CD4-positive, alpha-beta memory T cell (primary cell): ENCODE measurements at places on chromosomes 11 and 22.
A peak's percentile ranks its signal among the peaks of the same experiment; 100 is the strongest.

- DNase-seq = no peak
These were observed 92.1 kb downstream of the INSC start for GRCh38 chr11:15206791-15207190.

DNA sequence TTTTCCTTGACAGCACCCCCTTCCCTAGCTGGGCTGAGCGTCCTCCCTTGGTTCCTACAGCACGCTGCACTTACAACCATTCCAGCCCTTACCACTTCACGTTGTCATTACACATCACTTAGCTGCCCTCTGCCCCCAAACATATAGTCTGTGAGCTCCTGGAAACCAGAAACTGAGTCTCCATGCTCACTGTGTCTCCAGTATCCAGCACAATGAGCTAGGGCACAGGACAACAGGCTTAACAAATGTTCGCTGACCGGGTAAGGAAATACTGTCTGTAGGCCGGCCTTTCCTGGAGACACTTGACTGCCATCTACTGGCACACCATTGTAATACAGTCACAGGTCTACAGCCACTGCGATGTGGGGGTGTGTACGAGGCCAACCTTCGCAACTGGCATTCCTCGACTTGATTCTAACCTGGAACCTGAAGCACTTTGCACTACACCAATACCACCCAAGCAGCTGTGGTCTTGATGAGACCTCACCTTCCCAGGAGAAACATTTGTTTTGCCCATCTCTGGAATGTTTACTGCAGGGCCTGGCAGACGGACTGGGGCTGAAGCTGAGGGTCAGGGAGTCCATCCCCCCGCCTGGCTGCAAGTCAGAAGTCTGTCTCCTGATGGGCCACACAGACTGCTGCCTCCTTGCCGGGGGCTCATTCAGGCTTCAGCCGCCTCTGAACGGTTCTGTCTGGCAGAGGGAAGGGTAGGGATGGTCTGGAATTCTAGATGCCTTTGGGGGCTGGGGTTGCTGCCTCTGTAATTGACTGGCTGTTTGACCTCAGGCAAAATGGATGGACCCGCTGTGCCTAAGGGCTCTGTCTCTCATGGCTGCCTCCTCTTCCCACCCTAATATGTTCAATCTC, 72.0 kb downstream of the SYN3 start:
- peak; percentile 7 for DNase-seq

- DNase-seq = no peak
These were observed 3.8 kb downstream of the NCF4 start for GRCh38 chr22:36864454-36865215.

DNA sequence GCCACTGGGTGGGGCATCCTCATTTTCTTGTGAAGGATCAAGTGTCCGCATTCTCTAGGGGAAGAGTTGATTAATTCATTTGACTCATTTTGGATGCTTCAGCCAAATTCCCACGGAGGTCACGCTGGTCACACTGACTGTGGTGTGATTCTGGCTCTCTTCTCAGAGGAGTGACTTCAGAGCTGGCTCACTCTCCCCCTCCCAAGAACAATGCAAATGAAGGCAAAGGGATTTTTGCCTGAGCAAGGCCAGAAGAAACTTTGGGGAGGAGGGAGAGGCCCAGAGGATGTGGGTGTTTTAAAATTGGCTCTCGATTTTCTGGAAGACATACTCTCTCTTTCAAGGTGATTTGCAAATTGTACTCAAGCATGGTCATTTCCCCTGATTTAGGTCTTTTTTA, 51.1 kb upstream of the LMO2 start:
- DNase-seq = no peak

- DNase-seq = no peak
These were observed 566.4 kb downstream of the METTL15 start for GRCh38 chr11:28674433-28675103.

GRCh38 chr11:34680918-34681586, 60.2 kb downstream of the EHF start:
- no peak for DNase-seq

DNA sequence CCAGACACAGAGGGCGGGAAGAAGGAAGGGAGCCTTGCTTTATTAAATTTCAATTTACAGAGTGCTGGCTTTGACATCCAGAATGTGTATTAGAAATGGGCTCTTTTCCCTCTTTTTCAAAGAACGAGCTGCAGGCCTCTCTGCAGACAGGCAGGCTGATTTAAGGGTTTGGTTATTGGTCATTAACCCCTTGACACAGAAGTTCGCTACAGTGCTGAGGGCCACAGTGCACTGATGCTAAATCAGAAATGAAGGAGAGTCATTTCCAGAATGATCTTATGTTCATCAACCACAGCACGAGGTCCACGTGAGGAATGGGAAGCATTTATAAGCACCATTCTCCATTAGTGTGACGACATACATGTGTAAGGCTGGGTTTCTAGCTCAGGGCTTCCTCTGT, 51.8 kb downstream of the CSNK2A3 start:
- no peak for DNase-seq

DNA sequence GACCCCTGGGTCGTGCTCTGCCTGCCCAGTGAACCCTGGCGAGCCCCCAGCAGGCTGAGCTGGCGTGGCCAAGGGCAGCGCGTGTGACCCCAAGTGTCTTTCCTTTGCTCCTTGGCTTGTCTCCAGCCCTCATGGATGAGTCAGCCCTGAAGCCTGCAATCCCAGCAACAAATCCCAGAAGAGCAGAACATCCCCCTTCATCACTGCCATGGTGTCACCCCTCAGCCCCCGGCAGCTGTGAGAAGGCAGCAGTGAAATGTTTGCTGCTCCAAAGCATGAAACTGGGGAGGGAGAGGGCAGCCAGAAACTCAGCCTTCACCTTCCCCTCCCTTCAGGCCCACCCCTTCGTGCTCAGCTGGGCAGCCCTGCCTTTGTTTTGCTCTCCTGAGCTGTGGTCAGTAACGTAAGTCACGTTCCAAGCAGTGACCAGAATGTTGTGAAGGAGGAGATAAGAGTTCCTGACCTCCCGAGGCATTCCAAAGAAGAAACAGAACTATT, 29.8 kb downstream of the ADAMTS15 start:
- DNase-seq = no peak

DNA sequence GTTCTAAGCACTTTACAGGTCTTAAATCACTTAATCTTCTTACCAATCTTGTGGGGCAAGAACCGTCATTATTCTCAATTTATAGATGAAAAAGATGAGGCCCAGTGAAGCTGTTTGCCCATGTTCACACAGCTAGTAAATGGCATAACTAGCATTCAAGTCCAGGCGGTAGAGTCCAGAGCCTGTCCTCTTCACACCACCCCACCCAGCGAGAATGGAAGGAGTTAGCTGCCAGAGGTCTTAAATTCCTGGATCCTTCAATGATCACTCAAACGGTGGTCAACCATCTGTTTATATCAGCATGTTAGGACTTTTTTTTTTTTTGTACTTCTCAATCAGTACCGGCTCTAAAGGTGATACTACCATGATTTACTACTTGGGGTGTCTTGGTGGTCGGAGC, 43.3 kb downstream of the PARVA start:
- no peak for DNase-seq

DNA sequence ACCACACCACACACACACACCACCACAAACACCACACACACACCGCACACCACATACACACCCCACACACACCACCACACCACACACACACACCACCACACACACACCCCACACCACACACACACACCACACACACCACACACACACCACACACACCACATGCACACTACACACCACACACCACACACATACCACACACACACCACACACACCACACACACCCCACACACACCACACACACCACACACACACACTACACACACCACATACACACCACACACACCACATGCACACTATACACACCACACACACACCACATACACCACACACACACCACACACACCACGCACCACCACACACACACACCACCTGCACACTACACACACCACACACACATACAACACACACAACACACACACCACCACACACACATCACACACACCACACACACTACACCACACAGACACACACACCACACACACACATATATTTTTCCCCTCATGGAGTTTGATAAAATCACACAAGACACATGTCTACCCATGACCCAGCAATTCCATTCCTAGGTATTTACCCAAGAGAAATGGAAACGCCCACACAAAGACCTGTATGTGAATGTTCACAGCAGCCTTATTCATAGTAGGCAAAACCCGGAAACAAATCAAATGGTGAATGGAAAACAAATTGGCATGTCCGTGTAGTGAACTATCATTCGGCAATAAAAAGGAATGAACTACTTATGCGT, 14.3 kb downstream of the CD5 start:
- no peak for DNase-seq

DNA sequence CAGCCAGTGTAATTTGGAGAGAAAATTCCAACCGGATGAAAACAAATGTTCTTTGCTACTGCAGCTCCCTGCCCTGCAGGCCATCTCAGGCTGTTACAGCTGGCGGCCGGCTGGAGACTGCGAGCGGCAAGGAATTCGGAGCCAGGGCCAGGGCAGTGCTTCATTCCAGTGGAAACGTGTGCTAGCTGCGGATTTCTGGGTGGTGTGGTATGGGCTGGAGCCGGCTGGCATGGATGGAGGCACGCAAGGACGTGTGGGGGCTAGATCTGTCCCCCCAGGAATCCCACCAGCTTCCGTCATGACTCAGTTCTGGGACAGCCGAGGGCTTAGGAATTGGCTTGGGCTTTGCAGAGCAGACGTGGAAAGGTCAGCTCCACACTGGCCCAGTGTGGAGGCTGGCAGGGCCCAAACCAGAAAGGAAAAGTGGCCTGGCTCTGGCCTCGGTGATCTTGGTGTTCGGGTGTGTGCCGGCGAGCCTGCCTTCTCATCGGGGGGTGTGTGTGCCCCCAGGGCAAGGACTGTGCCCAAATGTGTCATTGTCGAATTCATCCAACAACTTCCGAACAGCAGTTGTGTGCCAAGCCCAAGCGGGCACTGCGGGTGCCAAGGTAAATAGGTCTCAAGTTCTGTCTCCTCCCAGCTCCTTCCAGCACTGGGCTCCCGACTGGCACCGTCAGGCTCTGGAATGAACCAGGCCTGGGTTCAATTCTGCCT, 48.1 kb upstream of the SHISAL1 start:
- DNase-seq = no peak

DNA sequence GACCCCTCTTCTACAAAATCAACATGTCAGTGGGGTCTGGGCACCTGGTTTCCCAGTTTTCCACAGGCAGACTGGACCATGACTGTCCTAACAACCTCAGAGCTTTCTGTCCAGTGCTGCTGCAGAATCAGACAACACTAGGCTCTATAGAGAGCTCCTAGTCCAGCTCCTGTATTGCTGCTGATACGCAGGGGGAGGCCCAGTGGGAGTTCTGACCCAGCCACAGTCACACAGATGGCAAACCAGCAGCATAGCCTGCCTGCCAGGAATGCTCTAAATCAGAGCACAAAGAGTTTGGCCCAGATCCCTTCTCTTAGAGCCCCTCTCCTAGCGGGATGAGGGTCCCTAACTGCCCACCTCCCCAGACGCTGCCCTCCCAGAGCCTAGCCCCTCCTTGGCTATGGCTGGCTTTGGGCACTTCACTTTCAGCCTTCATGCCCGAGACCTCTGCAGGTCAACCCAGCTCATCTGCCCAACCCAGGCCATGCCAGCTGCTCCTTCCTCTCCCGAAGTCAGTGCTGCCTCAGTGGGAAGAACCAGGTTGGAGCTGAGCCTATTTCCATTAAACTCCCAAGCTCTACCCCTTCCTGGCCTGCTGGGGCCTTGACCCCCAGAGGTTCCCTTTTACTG, 15.8 kb upstream of the SLCO2B1 start:
- no peak for DNase-seq

DNA sequence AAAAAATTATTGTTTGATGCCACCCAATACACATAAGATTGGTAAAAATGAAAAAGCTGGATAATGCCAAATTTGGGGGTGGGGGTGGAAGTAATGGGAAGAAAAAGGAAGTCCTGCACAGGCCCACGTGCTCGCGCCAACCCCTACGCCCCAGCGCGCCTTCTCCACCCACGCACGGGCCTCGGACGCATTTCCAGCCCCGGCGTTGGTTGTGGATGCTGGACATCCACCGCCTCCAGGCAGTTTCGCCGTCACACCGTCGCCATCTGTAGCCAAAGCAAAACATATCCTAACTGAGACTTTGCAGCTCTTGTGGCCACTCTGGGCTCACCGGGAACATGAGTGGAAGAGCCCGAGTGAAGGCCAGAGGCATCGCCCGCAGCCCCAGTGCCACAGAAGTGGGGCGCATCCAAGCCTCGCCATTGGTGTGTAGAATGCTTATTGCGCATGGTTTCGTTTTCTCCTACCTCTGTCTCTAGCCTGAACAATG, at the start of gene PIWIL4:
Gene PIWIL4, plus strand, starts transcription at position 188 of the 490 bp plus-strand sequence. Its CDS starts 151 bp downstream, at position 339.
- DNase-seq = no peak

DNA sequence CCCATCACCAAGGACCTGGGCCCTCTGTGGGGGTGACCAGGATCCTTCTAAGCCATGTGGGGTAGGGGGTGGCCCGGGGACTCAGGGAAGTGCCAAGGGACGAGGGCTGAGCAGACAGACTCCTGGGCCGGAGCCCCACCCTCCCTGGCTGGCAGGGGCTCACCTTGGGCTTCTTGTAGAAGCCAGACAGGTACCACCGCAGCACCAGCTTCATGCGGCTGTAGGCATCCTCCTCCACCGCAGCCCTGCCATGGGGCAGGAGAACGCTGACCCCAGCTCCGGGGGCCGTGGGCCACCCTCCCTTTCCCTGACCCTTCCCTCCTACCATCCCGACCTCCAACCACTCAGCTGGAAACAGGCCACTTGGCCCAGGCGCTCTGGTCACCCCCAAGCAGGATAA, 45.9 kb upstream of the CARS1 start:
- DNase-seq = no peak

- no peak for DNase-seq
These were observed 122.1 kb downstream of the TRIM44 start for GRCh38 chr11:35784699-35785098.

DNA sequence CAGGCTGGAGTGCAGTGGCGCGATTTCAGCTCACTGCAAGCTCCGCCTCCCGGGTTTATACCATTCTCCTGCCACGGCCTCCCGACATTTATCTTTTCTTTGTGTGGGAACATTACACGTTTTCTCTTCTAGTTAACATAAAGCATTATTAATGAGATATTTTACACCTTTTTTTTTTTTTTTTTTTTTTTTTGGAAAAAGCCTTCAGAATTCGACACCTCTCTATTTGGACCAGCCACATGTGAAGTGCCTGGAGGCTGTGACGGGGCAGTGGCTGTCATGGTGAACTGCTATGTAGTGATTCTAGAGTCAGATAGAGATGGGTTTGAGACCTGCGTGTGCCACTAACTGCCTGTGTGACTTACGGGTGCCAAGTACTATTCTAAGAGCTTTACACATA, 64.3 kb downstream of the SMIM38 start:
- DNase-seq = no peak

- DNase-seq = no peak
These were observed 16.2 kb downstream of the ATG13 start for GRCh38 chr11:46633291-46634217.

GRCh38 chr11:23280088-23280487, 419.8 kb upstream of the CCDC179 start:
- DNase-seq = no peak

DNA sequence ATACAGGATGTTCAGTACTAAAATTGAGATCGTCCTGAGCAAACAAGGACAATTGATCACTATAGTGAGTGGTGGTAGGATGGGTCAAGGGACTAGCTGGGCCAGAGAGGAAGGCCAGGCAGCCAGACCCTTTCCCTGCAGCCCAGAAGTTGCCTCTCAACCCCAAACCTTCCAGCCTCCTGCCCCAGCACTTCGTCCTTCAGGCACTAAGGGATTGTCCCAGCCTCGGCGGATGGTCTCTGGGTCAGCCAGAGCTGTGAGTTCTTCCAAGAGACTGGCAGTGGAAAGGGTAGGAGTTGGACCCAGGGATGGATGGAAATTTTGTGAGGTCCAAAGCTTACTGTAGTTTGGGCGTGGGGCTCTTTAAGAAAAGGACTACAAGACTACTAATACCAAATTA, 3.6 kb upstream of the LMO1 start:
- DNase-seq = no peak
